Uterus (tissue), 4 donors: ENCODE measurements at places on chromosomes 7 and 10. TPM values are rescaled to one million over a fixed set of nuclear protein-coding genes. Genes with fewer than 3 reads are reported as not detected.

- no peaks in the 10 kb centered on the region for H3K36me3 ChIP-seq
- DNase-seq = no peak
- no peak overlapping the region for H3K27ac ChIP-seq
Measured at GRCh38 chr7:93016681-93017381, 100.9 kb downstream of the SAMD9 start.

DNA sequence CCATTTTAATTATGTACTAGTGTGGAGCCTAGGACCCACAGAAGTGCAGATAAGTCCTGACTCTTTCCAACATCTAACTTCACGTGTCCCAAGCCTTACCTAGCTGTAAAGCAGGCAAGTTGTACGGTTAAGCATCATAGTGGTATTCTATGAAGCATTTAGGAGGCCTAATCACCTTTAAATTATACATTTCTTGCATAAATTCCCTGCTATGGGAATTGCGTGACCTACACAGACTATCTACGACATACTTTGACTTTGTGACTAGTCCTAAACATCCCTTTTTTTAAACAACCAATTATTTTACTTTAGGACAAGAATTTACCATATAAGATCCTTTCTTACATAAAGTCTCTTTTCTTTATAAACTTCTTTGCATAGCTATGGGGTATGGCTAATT is 37.7 kb upstream of the LRGUK start:
- no peak overlapping the region for H3K27ac ChIP-seq
- H3K36me3 ChIP-seq = no peaks in the 10 kb centered on the region
- DNase-seq = no peak
- H3K4me1 ChIP-seq = no peaks in the 10 kb centered on the region
- no peak overlapping the region for H3K4me3 ChIP-seq

DNA sequence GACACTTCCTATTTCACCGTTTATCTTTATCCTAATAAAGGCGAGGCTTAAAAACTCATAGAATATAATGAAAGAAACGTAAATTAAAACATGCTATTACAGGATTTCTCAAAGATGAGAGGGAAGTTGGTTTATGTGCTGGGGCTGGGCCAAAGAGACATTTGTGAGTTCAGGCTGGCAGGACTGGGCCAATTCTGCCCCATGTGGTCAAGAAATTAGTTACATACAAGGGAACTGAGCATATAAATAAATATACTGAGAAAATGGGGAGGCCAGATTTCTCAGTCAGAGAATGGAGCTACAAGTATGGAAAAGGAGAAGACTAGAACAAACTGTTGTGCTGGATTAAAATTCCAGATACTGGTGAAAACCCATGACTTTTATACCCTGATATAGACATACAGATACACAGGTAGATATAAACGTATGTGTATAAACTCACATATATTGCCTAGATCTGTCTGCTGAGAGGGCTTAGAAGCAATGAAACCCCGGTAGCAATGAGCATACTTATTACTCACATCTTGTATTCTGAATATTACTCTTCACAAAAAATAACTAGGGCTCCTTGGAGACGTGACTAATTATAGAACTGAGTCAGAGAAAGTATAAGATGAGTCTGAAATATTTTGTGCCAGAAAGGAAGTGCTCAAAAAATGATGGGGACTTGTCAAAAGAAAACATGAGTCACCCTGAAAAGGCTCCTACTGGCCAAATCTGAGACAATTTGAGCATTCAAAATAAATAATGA is 155.7 kb upstream of the FGFR2 start:
- DNase-seq = no peak
- H3K36me3 ChIP-seq = no peaks in the 10 kb centered on the region
- H3K27ac ChIP-seq = no peak overlapping the region
- no peaks in the 10 kb centered on the region for H3K4me1 ChIP-seq

DNA sequence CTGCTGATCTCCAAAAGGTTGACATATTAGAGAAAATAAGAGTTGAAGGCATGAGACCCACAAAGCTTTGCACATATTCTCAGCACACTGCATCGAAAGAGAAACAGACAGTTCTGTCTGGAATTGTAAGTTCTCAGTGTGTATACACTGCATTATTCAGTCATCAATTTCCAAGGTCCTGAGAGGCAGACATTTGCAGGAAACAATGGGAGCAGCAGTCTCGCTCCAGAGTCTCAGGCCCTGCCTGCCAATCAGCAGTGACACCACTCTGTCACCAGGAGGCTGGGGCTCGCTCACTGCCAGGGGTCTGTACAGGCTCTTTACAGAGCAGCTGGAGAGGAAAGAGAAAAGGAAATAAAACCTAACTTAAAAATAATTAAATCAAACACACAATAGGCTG is 36.3 kb downstream of the JAZF1 start:
- DNase-seq = no peak
- no peaks in the 10 kb centered on the region for H3K36me3 ChIP-seq
- H3K4me3 ChIP-seq = no peak overlapping the region
- no peak overlapping the region for H3K27ac ChIP-seq

DNA sequence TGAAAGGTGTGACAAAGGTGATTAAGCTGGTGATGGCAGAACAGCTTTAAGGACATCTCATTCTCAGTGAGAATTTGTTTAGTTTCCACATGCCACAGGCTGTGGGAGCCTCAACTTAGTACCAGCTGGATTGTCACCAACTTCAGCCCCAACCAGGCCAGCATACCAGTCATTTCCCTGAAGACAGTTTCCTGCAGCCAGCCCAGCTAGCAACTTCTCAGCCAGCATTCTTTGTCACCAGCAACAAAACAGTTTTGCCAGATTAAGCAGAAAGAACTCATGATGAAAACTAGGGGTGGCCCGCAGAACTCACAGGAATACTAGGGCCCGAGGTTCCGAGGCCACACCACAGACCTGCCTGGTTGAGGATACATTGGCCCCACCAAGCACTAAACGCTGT is 68.8 kb upstream of the UNC5B start:
- no peaks in the 10 kb centered on the region for H3K27me3 ChIP-seq
- no peak for DNase-seq
- H3K27ac ChIP-seq = no peak overlapping the region

DNA sequence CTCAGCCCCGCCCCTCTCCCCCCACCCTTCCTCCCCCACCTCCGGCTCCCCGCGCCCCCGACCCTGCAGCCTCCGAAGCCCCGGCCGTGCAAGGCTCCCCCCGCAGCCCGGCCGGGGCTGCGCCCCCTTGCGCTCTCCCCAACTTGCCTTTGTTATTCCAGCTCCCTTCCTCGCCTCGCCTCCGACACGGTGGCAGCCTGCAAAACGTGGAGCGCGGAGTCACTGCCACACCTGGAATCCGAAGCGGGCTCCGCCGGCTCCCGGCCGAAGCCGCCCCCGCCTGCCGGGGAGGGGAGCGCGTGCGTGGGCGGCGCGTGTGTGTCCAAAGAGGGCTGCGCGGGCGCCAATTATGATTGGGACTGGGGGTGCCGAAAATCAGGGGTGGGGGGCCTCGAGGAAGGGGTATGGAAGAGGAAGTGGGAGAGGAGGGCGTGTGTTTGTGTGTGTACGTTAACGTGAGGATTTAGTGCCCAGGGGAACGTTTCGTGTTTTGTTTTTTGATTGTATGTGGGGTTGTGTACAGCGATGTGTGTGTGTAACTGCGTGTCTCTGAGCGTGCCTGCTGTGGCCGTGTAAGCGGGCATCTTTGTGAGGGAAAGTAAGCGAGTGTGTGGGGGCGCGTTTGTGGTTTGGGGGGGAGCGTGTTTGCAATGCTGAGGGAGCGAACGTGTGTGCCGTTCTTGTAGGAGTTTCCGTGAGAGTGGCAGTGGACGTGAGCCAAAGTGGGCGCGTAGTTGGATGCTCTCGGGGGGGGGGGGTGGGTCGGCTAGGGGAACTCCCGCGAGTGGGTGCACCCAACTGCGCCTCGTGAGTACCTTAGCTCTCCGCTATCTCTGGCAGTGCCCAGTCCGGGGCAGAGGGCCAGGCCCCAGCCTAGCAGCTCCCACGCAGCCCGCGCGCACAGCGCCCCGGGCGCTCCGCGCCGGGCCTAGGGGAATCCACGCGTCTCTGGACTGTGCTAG is 1.2 kb upstream of the ZMIZ1 start:
- H3K4me1 ChIP-seq = no peaks in the 10 kb centered on the region
- DNase-seq = peak; percentile 96
- H3K4me3 ChIP-seq = peak overlapping the region; percentile 75

DNA sequence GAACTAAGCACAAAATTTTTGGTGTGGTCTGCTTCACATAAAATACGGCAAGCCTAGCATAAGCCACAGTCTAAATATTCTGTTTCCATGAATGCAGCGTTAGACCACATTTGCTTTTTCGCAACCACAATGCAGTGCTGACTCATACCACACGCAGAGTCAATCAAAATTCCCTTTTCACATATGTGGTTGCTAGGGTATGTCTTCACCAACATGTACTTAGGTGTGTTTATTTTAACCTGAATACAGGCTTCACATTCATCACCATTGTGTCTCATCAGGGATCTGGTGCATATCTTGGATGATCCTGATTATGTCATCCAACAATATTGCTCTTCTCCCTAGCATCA is 90.8 kb downstream of the CHN2 start:
- no peaks in the 10 kb centered on the region for H3K4me1 ChIP-seq
- no peak for DNase-seq
- H3K36me3 ChIP-seq = no peaks in the 10 kb centered on the region
- no peaks in the 10 kb centered on the region for H3K27me3 ChIP-seq

DNA sequence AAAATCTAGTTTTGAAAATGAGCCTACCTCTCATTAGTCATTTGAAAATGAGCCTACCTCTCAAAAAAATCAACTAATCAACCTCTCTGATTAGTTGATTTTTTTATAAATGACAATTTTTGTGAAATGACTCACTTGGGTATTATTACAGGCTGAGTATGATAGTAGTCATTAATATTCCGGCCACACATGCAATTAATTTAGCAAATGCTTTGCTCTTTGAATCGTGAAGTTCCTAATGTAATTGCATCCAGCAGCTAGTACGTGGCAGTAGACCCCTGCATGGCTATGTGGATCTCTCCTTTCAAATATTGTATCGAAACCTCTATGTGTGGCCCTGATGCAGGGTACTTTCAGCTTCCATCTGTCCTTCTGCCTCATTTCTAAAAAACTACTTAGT is 245.9 kb upstream of the PHYHIPL start:
- DNase-seq = no peak
- no peaks in the 10 kb centered on the region for H3K27me3 ChIP-seq
- H3K27ac ChIP-seq = no peak overlapping the region
- H3K4me1 ChIP-seq = no peaks in the 10 kb centered on the region
- H3K36me3 ChIP-seq = no peaks in the 10 kb centered on the region

Gene BCAP29
- 287 TPM for total RNA-seq

Gene HKDC1
- total RNA-seq = 0.27 TPM

Gene ASB13
- 25.7 TPM for total RNA-seq

Gene C10orf90
- total RNA-seq = not detected
